Epithelial cell of proximal tubule (primary cell): ENCODE measurements at places on chromosomes 6 and 20.

GRCh38 chr20:2917266-2917665, 44.0 kb downstream of the PTPRA start:
- no peak for DNase-seq

DNA sequence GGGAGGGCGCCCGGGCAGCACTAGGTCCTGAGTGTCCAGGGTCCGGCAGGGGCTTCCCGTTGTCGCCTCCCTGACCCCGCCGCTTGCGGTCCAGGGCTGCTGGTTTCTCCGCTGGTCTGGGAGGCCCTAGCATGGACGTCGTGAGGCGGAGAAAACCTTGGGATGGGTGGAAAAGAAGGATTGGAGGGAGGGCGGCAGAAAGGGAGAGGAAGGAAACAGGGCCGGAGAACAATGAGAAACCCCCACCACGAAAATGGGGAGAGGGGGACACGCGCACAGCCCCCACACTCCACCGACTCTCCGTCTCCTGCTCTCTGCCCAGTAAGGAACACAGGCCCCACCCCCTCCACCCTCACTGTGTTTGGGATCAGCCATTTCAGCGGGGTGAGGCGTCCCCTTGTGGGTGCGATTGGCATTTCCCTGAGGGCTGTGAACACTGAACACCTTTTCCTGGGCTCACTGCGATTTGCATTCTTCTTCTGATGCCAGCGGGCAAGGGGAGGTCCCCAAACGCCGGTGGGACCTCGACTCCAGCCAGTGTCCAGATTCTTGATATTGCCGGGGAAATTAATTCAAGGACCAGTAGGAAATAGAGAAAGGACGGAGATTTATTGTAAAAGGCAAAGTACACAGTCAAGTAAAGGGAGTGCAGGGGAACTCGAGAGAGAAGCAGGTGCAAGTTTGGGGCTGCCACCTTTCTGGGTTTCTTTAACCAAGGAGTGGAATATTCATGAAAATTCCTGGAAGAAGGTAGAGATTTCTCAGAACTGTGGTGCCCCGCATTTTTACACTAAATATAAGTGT, 3.3 kb upstream of the RAET1G start:
- DNase-seq: no peak

GRCh38 chr6:41777551-41778285, 2.0 kb downstream of the FRS3 start:
- DNase-seq: no peak

DNA sequence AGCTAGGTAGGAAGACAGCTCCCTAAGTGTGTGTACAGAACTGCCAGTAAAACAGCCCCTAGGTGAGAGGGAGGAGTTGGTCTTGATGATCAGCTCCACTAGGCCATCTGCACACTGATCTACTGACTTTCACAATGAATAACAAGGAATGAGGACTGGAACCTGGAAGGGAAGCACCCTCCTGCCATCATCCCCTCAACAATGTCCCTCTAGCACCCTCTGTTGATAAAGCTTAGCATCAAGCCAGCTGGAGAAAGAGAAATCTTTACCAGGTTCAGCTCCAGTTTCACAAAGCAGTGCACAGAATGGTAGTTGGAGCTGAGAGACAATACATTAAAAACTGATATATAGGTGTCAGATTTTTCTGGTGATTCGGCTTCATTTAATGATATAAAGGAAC, 57.2 kb upstream of the IRAK1BP1 start:
- no peak for DNase-seq

- DNase-seq: no peak
These were observed 243.5 kb downstream of the FRK start for GRCh38 chr6:115817161-115817560.

GRCh38 chr20:43448748-43449535, 8.8 kb upstream of the SRSF6 start:
- DNase-seq: no peak

GRCh38 chr6:11921751-11922150, 90.4 kb upstream of the HIVEP1 start:
- no peak for DNase-seq

- no peak for DNase-seq
These were observed 283.5 kb downstream of the KHDC1L start for GRCh38 chr6:72941751-72942150.

- no peak for DNase-seq
These were observed 83.6 kb upstream of the CHD6 start for GRCh38 chr20:41701588-41702348.

DNA sequence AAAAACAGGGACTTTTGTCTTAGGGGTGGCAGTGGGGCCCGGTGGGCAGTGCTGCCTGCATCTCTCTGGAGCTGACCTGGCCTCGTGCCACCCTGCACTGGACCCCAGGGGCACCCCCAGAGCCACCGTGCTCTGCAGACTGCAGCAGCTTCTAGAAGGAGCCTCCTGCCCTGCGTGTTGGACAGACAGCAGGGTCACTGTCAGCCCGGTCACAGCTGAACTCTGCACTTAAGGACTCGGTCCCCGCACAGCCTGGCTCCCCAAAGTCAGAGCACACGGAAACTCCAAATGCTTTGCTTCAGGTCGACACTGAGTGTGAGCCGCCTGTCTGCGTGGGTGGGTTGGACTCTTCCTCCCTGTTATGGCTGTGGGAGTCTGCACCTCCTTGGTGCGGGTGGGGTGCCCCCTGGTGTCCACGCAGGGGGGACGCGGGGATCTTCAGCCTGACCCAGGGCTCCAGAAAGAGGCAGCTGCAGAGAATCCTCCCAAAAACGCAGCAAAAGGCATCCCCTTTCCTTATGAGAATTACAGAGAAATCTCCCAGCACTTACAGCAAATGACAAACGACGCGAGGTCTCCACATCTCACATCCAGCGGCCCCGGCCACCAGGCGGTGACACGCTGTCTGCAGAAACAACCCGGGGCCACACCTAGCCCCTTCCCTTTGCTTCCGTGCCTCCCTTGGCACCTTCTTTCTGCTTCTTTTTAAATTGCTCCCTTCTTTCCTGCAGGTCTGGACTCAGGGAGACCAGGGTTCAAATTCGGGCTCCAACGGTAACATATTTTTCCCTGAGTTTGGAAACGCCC, 36.3 kb upstream of the DACT2 start:
- DNase-seq: no peak

DNA sequence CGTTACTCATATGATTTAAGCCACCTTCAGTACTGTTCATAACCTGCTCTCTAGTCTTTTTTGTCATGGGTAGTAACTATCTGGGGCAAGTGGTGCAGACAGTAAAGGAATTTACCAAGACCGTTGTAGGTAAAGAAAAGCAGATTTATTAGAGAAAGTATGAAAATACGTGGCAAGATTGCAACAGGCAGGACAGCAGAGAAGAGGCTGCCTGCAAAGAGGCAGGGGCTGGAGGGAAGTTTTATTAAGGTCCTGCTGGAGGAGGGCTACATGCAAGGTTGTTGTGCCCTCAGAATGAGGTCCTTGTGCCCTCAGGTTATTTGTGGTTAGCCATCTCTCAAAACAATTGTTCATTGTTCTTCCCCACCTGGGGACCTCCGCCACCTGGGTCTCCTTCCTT, 444.3 kb downstream of the BCKDHB start:
- DNase-seq: no peak

DNA sequence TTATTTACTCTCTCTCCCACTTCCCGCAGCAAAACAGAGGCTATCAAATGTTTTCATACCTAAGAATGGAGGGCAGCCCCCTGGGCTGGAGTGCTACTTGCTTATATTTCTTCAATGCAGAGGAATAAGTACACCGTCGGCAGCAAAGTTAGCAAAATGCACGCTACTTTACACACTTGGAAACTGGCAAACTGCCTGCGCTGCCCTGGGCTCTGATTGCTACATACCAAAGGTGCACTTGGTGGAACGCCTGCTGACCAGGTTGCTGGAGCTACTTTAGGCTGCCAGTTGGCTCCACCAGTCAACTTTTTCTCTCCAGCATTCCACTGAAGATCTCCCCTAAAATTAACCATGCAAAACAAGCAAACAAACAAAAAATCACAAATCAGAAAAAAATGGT, 62.4 kb downstream of the PRSS35 start:
- DNase-seq: peak; percentile 45

- DNase-seq: no peak
These were observed 1.3 kb downstream of the ZKSCAN3 start for GRCh38 chr6:28351087-28351486.

- DNase-seq: no peak
These were observed 81.9 kb downstream of the FIG4 start for GRCh38 chr6:109772883-109773431.

GRCh38 chr6:10415617-10416480, 975 bp upstream of the TFAP2A start:
- no peak for DNase-seq

DNA sequence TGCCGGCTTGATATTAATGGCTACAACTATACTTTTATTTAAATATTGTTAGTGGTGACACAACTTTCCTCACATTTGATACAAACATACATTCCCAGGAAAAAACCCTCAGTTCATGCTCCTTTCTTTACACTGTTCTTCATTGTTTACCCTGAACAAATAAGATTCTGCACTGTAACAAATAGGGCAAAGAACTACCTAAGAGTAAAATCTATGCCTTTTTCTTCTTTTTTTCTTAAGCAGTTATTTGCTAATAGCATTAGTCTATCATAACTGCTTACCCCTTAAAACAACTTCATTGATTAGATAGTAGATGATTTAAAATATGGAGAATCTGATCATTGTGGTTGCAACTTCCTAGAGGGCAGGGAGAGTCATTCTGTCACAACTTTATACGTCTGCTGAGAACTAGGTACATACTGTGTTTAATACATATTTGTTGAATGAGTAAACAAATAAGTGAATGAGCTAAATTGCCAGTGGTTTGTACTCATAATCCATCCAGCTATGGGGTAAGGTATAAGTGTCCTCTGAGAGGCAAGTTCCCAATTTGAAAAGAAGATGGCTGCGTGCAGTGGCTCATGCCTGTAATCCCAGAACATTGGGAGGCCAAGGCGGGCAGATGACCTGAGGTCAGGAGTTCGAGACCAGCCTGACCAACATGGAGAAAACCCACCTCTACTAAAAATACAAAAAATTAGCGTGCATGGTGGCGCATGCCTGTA, 161.0 kb downstream of the CDK19 start:
- DNase-seq: no peak

DNA sequence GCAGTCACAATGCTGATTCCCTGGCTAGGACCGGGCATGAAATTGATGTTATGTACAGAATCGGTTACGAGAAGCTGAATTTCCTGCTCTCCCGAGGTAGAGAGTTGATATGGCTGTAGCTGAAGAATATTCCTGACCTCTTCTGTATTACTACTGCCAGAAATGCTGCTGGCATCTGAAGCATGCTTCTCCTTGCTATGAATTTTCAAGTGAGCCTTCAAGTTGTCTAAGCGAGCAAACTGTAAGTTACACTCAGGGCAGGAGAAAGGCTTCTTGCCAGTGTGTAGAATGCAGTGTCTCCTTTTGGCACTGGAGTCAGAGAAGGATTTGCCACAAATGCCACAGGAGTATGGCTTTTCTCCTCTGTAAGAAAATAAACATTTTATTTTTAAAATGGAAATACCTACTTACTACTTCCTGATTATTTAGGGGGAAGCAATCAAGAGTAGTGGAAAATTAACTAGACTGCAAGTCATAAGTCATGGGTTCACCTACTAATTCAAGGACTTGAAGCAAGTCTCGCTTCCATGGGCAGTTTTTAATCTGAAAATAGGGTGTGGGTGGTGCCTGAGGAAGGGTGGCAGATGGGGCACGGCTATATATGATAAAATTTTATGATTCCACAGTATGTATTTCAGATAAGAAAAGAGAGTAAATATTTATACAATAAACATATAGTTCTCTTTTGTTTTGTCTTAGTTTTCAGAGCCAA, 10.8 kb upstream of the MICAL1 start:
- peak; percentile 42 for DNase-seq

DNA sequence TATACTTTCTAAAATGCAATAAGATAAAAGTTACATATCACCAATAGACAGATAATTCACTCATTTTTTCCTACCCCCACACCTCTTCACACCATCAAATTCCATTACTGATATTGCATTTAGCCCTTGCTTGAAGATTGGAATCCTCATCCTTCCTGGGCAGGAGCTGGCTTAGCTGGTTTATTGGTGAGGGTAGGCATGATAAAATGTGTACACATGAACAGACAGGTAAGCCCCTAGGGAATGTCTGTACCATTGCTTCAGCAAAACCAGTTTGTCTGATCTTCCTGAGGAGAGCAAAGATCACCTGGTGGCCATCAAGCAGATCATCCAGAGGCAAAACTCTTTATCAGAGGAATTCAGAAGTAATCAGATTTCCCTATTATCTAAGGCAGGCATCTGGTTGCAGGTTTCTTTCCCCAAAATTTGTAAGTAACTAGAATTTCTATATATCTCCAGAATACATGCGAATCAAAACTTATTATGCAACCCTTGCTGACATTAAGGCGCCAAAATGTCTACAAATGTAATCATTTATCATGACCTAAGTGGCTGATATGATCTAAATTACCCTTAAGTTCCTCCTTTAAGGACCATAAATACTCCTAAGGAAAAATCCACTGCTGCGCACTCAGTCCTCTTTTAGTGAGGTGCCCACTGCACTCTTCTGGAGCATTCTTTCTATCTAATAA, 6.6 kb upstream of the FABP7 start:
- DNase-seq: no peak

DNA sequence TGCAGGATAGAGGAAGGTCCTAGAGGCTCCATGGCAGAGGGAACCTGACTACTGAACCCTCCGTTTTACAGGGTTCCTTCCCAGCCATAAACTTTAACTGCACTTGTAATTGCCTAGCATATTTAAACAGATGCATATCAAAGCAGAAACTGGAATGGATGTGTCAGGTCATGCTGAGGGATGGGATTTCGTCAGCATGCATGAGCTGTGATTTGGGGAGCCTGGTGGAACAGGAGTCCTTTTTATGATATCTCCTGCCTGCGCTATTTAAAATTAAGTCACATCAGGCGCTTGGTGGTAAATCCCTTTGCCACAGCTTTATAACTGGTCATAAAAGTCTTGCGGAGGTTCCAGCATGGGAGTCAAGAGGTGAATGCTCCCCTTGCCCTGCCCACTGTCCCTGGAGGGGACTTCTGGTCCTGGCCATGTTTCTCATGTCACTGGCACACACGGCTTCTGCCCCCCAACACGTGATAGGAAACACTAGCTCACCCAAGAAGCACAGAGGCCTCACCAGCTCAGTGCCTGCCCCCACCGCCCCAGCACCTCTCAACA, 26.0 kb upstream of the PCMTD2 start:
- DNase-seq: no peak

- no peak for DNase-seq
These were observed 21.8 kb upstream of the GMPR start for GRCh38 chr6:16216501-16217155.

- no peak for DNase-seq
These were observed 18.3 kb downstream of the SESN1 start for GRCh38 chr6:109076377-109076776.

DNA sequence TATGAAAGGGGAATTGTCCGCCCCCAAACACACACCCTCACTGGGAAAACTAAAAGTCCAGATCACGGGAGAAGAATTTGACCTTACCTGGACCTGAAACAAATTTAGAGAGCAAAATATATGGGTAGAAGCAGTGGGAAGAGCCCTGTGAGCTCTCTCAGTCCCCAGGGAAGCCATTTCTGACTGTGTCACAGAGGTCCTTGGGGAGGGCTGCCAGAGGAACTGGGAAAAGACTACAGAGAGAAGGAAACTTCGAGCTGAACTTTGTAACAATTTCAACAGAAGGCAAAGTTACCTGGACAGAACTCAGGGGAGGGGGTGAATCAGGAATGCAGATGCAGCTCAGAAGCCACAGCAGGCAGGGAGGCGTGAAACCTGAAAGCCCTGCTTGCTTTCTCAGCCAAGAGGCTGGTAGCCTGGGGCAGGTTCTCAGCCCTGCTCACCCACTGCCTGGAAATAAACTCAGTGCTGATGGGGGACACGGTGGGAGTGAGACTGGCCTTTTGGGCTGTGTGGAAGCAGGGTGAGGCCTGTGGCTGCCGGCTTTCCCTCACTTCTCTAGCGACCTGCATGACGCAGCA, 163.8 kb downstream of the TMEM200A start:
- no peak for DNase-seq

- no peak for DNase-seq
These were observed 60.6 kb upstream of the RREB1 start for GRCh38 chr6:7047128-7047527.
